SHP77 (cell line): ENCODE measurements at places on chromosomes 2 and 18.

DNA sequence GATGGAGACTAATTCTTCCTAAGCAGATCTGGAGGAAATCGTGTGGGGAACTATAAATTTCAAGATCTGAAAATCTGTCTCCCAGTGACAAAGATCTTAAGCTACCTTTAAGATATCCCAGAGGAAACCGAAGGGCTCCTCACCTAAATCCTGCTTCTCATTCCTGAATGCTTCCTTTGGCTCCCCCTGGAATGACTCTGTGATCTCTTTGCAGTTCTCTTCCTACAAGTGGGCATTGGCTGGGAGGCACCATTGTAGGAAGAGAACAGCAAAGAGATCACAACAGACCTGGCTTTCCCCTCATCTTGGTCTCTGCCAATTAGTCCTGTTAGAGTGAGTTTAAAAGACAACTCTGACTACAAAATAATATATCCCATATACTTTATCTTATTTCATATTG, 70.0 kb upstream of the KCNH7 start:
- no peak for DNase-seq

DNA sequence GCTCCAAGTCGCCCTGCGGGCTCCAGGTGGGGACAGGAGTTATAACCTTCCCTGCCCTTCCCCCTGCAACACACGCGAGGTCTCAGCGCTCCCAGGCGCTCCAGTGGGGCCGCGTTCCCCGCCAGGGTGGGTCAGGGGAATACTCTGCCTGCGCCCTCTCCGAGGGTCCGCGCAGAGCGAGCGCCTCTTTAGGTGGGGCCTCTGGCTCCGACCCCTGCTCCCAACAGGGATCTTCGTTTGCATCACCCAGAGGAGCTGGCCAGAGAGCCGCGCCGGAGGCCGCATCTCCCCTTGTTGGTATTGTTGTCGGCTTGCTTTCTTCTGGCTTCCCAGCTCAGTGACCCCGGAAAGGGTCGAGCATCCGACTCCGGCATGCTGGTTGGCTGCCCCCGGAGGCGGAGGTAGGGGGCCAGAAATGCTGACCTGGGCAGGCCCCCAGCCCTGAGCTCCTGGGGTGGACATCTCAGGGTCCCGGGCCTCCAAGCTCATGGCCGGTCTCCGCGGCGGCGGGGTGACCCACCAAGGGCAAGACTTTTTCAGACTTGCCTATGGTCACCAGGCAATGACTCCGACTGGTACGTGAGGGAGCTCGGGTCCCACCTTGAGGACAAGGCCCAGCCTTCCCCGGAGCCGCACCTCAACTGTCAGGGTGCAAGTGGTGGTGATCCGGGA, 11.2 kb upstream of the EN1 start:
- no peak for DNase-seq

DNA sequence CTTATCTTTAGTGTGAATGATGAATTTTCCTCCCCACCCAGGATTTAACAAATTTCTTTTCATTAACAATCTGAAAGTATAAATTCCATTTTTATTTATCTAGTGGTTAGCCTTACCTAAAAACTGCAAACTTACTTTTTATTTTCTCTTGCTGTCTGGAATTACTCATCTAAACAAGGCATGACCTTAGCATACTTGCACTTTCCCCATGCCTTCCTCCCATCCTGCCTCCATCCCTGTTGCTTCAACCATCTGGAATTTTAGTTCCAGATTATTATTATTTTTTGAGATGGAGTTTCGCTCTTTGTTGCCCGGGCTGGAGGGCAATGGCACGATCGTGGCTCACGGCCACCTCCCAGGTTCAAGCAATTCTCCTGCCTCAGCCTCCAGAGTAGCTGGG, 35.6 kb downstream of the GDF7 start:
- no peak for DNase-seq

DNA sequence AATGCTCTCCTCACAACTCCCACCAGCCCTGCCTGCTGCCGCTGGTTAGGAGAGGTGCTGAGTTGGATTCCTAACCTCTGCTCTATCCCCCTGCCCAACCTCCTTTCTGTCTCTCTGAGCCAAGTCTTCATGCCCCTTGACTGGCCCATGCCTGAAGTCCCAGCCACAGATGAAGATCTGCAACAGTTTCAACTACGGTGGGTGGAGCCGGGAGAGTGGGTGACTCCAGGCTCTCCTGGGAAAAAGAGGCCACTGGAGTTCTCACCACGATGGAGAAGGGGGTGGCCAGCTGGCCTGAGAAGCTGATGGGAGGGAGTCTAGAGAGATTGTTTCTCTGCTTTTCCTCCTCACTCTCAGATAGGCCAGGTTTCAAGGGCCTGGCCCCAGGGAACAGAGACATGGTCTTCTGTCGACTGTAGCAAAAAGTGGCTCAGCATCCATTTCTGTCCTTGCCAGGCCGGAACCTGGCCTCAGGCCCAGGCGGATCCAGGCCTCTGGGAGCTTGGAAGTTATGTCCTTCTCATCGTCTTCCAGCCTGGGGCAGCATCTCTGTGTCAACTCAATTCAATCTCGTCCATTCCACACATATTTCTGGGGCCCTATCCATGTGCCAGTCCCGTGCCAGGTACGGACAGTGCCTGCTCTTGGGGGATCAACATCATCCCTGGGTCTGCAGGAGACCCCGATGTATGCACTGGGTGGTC, 75.3 kb downstream of the INHBB start:
- DNase-seq: no peak

GRCh38 chr18:44089732-44090131, 591.0 kb upstream of the SETBP1 start:
- no peak for DNase-seq

DNA sequence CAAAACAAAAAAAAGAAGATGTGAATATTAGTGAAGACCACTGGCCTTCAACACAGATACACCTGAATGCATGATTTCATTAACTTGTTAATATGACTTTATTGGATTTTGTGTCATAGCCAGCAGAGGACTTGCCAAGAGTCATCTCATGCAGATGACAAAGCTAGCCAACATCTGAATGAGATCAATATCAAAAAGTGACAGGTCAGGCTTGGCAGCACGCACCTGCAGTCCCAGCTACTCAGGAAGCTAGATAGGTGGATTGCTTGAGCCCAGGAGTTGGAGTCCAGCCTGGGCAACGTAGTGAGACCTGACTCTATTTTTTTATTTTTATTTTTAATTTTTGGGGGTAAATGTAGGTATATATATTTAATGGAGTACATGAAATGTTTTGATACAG, 54.5 kb upstream of the TGIF1 start:
- no peak for DNase-seq

DNA sequence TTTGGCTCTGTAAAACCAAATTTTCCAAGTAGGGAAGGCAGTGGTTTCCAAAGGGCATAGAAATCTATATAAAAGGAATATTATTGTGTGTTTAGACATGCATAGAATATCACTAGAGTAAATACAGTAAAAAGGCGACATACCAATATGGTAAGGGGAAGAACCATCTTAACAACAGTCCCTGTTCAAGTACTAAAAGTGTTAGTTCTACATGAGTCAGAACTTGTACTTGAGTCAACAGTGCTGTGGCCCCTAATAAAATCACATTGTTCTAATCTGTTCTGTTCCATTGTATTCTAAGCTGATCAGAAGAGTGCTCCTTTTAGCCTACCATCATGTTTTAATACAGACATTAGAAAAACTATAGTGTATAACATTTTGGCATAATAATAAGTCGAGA, 36.1 kb upstream of the TNFRSF11A start:
- DNase-seq: no peak
